ENCODE measurements at places on chromosomes 4 and X. TPM values are rescaled to one million over a fixed set of nuclear protein-coding genes. Genes with fewer than 3 reads are reported as not detected.

DNA sequence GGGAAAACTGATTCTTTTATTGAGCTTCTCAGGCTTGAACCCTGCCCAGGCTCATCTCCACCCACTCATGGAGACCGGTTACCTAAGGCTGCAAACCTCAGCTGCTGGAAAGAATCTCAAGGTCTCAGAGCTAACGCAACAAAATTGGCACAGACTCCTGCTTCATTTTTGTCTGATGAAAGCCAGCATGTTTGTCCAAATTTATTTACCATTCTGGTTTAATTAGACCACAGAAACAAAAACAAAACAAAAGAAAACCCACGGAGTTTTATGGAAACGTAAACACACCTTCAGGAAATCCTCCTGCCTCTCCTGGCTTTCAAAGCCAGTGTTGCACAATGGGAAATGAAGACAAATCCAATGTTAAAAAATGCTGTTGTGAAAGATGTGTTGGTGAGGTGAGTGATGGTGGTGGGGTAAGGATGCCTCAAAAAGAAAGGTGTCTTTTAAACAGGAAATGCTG, 56.4 kb upstream of the PDLIM3 start:
- DNase-seq, result no peak

DNA sequence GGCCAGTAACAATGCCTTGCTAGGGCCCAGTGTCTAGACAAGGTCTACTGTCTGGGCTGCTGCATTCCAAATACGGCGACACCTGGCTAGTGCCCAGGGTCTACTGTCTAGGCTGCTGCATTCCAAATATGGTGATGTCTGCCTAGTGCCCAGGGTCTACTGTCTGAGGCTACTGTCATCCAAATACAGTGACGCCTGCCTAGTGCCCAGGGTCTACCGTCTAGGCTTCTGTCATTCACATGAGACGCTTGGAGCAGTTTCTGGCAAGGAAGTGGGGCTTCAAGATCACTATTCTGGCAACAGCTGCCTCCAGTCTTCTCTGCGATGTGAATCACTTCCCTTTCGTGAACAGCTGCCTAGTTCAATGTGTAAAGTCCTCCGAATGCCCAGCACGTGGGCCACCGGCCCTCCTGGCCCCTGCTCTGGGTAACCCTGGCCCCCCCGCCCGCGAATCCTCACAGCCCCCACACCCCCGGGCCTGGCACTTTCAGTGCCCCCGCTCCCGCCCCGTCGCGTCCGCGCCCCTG, 12.7 kb downstream of the ACOX3 start:
- DNase-seq, result peak; percentile 76

- no peak for DNase-seq
Measured at GRCh38 chr4:957581-958313, 15.6 kb downstream of the DGKQ start.

- DNase-seq, result no peak
Measured at GRCh38 chr4:182608525-182608924, 308.7 kb downstream of the DCTD start.

DNA sequence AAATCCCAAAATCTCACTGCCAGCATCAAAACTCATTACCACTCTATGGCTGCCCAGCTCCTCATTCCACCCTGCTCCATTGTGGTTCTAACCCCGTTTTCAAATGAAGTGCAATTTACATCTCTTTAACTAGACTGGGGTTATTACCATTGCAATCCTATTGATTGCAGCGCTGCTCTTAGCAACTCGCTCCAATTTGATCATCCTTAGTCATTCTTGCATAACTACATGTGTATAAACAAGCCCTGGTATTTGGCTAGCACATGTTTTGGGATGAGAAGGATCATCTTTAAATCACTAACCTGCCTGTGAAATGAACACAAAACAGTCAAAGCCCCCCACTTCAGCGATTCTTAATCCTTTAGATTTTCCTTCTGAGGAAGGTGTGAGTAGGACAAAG, 340.1 kb upstream of the PPARGC1A start:
- DNase-seq, result no peak

PCDH11X gene
- 0.24 TPM for total RNA-seq

ALG13 gene
- total RNA-seq, result 114 TPM

NOCT gene
- total RNA-seq, result 12.8 TPM

HAND2 gene
- total RNA-seq, result 3.4 TPM

All from SJCRH30 (cell line).